ENCODE measurements at places on chromosomes 16 and 17.

DNA sequence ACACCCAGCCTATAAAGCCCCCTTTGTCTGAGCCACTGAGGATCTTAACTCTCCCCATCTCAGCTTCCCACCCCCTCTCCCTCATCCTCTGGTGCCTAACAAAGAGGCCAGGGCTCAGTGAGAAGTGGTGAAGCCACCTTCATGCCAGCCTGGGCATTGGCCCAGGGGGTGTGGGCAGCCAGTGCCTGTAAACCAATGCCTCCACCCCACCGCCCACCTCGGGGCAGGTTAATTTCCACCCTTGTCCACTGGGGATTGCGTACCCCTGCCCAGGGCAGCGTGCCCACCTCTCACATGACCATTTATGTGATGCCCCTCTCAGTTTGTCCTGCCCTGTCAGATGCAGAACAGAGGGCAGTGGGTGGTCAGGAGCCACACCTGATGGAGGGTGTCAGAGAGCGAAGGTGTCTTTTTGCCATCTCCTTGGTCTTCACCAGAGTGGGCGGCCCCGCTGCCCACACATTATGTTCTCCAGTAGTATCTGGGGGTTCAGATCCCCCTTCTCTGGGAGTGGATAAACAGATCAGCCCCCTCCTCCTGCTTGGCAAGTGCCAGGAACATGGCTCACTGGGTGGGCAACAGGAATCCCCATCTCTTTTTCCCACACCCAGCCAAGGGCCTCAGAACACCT lies 10.1 kb upstream of the ARHGAP23 start:
- no peak for DNase-seq

DNA sequence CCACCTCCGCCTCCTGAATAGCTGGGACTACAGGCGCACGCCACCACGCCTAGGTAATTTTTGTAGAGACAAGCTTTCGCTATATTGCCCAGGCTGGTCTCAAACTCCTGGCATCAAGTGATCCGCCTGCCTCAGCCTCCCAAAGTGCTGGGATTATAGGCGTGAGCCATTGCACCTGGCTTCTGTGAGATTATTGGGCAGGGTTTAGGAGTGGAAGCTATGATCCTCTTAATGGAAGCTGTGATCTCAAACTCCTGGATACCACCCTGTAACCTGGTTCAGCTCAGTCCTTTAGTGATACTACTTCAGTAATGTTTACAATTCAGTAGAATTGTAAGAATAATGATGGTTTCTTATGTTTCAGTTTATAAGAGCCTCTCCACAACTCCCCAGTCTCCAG lies 14.1 kb downstream of the NFE2L1 start:
- no peak for DNase-seq

GRCh38 chr16:22685459-22685830 lies 128.5 kb upstream of the HS3ST2 start:
- DNase-seq, result no peak

DNA sequence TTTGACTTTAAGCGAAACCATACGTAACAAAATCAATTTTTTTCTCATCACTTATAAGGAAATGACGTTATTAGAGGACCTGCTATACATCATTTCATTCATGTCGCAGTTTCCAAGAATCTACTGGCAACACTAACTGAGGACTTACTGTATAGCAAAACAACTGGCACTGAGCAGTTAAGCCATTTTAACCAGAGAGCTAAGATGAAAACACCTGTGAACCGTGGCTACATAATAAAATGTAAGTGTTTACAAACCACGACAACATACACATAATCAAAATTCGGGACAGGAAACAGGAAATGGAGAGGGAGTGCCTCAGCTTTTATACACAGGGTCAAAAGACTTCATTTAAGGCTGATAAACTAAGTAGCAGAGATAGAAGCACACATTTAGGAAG lies 29.5 kb downstream of the METTL16 start:
- DNase-seq, result no peak

DNA sequence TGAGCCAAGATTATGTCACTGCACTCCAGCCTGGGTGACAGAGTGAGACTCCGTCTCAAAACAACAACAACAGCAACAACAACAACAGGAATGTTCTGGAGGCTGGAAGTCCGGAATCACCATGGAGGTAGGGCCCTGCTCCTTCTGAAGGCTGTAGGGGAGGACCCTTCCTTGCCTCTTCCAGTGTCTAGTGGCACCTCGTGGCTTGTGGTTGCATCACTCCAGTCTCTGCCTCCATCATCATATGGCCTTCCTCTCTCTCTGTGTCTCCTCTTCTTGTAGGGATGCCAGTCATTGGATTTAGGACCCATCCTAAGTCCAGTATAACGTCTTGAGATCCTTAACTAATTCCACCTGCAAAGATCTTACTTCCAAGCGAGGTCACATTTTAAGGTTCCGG lies 14.0 kb downstream of the NAGPA start:
- DNase-seq, result no peak

DNA sequence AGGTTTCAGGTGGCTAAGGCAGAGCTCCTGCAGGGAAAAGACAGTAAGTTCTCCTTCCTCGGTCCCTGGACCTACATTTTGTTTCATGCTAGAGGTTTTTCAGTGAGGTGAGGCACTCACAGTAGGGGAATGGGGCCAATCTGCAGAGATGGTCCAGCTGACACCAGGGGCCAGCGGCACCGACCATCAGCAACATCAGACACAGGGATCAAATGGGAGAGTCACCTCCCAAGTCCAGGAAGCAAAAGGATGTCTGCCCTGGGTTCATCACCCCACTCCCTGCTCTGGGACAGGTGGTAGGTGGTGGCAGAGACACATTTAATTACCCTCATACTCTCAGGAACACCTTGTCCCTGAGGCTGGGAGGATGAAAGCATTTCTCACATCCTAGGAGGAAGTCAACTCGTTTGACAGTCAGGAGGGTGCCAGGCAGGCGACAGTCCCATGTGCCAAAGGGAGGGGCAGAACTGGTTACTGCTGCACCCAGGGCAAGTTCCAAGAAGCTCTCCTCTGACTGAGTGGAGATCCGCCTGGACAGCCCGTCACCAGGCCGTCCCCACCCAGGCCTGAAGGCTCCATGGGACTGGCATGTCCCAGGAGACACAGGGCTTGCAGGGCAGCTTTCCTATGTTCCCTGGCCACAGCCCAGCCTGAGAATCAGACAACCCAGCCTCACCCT lies 19.2 kb downstream of the ATP6V0D1 start:
- DNase-seq, result no peak

- DNase-seq, result no peak
Observed at GRCh38 chr17:36934144-36934691, 3.1 kb upstream of the LHX1 start.

GRCh38 chr16:4327386-4328045 lies 11.6 kb downstream of the GLIS2 start:
- no peak for DNase-seq

GRCh38 chr17:78343543-78344201 lies 16.2 kb downstream of the SOCS3 start:
- DNase-seq, result no peak

All from NCI-H1048 (cell line).